ENCODE measurements at places on chromosomes 7 and 10. TPM values are rescaled to one million over a fixed set of nuclear protein-coding genes. Genes with fewer than 3 reads are reported as not detected.
A peak's percentile ranks its signal among the peaks of the same experiment; 100 is the strongest.

Gene GRID1
- polyA plus RNA-seq: 0.46 TPM

Gene UNCX
- polyA plus RNA-seq: 0.07 TPM

Gene MKI67
- 3.9 TPM for polyA plus RNA-seq

Gene CCDC7
- polyA plus RNA-seq: 2.7 TPM

Gene TRUB1
- 12.1 TPM for polyA plus RNA-seq

Gene ANKRD61
- polyA plus RNA-seq: 0.21 TPM

DNA sequence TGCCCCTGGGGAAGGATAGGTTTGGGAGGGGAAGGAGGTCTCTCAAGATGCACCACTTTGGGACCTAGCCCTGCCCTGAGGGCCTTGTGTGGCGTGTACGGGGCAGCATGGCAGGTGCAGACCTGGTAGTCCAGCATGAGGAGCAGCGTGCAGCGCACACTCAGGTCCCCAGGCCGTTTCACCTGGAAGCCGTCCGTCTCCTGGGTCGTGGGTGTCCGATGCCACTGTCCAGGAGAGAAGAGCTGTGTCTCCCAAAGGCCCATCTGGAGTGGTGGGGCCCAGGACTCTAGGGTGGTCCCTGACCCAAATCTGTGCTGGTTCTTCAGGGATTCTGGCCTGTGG is 6.8 kb downstream of the SMARCD3 start:
- H3K27me3 ChIP-seq: peaks cover 22% of the 10 kb centered on the region
- H3K4me1 ChIP-seq: peaks cover 22% of the 10 kb centered on the region
- H3K4me3 ChIP-seq: no peak overlapping the region

- DNase-seq: no peak
- H3K27ac ChIP-seq: no peak overlapping the region
- no peak overlapping the region for H3K4me3 ChIP-seq
- H3K36me3 ChIP-seq: peaks cover 13% of the 10 kb centered on the region
These were observed 20.8 kb downstream of the ACSM6 start for GRCh38 chr10:95214793-95215192.

GRCh38 chr7:29459589-29459988 is 104.0 kb upstream of the PRR15 start:
- no peaks in the 10 kb centered on the region for H3K36me3 ChIP-seq
- DNase-seq: no peak
- no peak overlapping the region for H3K27ac ChIP-seq
- H3K4me1 ChIP-seq: no peaks in the 10 kb centered on the region
- no peak overlapping the region for H3K4me3 ChIP-seq
- no peaks in the 10 kb centered on the region for H3K27me3 ChIP-seq

GRCh38 chr10:99849536-99849935 is 67.1 kb downstream of the ABCC2 start:
- peaks cover 6% of the 10 kb centered on the region for H3K4me1 ChIP-seq
- H3K36me3 ChIP-seq: no peaks in the 10 kb centered on the region
- H3K4me3 ChIP-seq: no peak overlapping the region
- DNase-seq: no peak

DNA sequence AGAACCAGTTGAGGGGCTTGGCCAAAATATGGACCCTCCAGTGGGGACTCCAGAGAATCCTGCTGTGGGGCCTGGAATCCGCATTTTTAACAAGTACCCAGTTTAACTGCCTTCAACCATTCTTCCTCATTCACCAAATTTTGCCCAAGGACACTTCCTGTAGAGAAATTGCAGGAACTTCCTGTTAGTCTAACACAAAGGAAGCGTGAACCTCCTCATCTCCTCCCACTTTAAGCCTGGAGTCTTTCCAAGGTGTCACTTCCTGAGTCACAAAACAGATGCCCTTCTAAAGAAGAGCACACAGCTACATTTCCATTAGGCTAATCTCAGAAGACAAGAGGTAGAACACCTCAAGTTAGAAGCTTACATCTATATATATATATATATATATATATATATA is 188.4 kb downstream of the PPP1R17 start:
- no peak overlapping the region for H3K27ac ChIP-seq
- no peaks in the 10 kb centered on the region for H3K36me3 ChIP-seq
- no peaks in the 10 kb centered on the region for H3K4me1 ChIP-seq
- H3K27me3 ChIP-seq: no peaks in the 10 kb centered on the region
- no peak overlapping the region for H3K4me3 ChIP-seq

DNA sequence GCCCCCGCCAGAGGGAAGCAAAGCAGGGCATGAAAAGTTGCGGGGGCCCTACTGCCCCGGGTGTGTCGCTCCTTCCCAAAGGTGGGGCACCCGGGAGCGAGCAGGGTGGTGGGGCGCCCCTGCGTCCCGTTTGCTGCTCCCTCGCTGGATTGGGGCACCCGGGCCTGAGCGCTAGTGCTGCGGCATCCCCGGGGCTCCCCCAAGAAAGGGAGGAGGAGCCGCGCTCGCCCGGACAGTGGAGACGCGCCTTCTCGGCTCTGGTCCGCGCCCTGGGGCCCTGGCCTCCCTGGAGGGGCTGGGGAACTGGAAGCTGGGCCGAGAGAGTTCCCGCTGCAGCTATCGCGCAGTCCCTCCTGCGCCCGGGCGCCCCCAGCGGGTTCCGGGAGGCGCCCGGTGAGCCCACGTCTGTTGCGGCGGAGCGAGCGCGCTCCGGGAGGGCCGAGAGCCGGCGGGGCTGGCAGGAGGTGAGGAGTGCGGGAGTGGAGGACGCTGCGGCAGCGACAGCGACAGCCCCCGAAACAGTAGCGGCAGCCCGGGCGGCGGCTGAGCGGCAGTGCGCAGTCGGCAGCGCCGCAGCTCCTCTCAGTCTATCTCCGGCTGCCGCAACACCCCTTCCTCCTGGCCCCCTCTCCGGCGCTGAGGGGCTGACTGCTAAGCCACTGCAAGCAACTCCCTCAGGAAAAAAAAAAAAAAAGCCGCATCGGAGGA is 504 bp upstream of the BMPER start:
- H3K27me3 ChIP-seq: peaks cover 34% of the 10 kb centered on the region
- H3K4me3 ChIP-seq: peak overlapping the region; percentile 38
- no peak overlapping the region for H3K27ac ChIP-seq
- no peaks in the 10 kb centered on the region for H3K36me3 ChIP-seq
- H3K4me1 ChIP-seq: no peaks in the 10 kb centered on the region

DNA sequence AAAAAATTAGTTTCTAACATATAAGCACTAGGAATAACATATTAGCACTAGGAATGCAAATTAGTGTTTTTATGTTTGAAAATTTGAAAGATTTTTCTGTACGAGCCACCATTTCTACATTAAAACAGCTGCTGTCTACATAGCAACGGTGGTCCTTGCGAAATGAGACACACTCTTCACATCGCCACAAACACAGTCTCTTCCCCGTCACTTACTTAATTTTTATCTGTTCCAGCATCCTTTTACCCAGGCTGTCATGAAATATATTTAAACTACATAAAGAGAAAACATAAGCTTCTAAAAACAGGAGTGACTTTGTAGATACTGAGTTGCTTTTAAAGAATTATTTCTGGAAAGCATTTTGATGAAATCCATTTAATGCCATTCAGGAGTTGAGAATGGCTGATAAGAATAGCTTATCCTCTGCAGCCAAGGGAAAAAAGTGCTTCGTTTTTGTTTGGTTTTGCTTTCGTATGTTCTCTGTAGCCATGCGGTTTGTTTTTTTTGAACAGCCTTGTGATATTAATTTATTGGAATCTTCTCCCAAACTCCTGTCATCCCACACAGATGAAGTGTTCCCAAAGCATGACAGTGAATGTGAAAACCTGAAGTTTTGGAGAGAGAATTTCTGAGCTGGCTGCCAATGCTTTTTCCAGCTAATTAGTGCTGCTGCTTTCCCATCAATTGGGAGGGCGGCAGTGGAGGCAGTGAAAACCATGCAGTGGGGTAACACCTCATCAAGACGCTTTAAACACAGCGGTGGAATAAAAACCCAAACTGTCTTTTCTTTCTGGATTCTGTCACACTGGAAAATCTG is 603.7 kb upstream of the ADARB2 start:
- H3K4me1 ChIP-seq: no peaks in the 10 kb centered on the region
- no peak overlapping the region for H3K4me3 ChIP-seq
- no peaks in the 10 kb centered on the region for H3K36me3 ChIP-seq
- H3K27ac ChIP-seq: no peak overlapping the region

DNA sequence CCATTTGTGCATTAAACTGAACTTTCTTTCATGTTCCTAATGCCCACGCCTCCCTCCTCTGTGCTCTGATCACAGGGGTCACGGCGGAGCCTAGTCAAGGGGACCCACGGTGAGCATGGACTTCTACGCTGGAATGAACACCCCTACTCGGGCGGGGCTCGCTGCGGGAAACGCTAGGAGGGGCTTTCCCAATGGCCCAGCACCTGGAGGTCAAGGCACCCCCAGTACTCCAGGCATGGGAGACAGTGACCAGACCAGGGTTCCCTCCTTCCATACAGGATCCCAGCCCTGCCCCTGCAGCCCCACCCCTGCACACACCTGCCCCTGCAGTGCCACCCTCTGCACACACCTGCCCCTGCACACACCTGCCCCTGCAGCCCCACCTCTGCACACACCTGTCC is 27.1 kb upstream of the NKX6-2 start:
- H3K4me3 ChIP-seq: no peak overlapping the region
- no peaks in the 10 kb centered on the region for H3K4me1 ChIP-seq
- H3K27ac ChIP-seq: no peak overlapping the region
- H3K27me3 ChIP-seq: no peaks in the 10 kb centered on the region

DNA sequence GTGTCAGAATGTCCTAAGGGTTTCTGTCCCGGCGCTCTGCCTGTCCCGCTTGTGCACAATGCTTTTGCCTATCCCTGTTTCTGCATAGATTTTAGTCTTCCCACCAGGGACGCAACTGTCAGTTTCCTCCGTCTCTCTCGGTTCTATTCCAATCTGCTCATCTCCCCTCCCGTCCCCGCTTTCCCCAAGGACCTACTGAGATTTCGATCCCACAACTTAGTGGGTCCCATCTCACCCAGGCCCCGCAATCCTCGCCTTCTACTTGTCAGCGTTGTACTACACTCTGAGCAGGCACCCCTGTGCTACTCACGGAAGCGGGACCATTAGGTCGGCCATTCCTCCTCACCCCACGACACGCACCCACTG is 519 bp upstream of the ZNF655 start:
- H3K4me3 ChIP-seq: peak overlapping the region; percentile 100
- peak overlapping the region; percentile 99 for H3K27ac ChIP-seq
- no peak for DNase-seq
- peaks cover 29% of the 10 kb centered on the region for H3K4me1 ChIP-seq
- no peaks in the 10 kb centered on the region for H3K27me3 ChIP-seq

DNA sequence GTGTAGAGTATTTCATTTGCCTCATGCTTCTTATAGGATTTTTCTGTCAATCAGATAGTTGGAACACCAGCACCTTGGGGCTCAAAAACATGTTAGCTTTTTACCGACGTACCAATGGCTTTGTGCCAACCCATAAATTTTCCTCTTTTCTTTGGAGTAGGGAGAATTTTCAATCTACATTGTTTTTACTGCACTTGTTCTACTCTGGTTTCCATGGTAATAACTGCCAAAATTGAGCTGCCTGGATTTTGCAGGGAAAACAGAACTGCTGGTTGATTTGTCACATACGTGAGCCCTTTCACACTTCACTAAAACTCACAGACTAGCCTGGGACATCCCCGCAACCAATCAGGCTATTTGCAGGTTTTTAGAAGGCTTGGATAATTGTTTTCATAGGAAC is 189.7 kb downstream of the ARHGAP21 start:
- H3K27me3 ChIP-seq: no peaks in the 10 kb centered on the region
- no peaks in the 10 kb centered on the region for H3K36me3 ChIP-seq
- no peak overlapping the region for H3K27ac ChIP-seq
- no peak for DNase-seq
- H3K4me1 ChIP-seq: no peaks in the 10 kb centered on the region
- no peak overlapping the region for H3K4me3 ChIP-seq

- no peak overlapping the region for H3K27ac ChIP-seq
- H3K27me3 ChIP-seq: no peaks in the 10 kb centered on the region
- H3K4me3 ChIP-seq: no peak overlapping the region
These were observed 197.1 kb upstream of the CXCL12 start for GRCh38 chr10:44581996-44582395.

DNA sequence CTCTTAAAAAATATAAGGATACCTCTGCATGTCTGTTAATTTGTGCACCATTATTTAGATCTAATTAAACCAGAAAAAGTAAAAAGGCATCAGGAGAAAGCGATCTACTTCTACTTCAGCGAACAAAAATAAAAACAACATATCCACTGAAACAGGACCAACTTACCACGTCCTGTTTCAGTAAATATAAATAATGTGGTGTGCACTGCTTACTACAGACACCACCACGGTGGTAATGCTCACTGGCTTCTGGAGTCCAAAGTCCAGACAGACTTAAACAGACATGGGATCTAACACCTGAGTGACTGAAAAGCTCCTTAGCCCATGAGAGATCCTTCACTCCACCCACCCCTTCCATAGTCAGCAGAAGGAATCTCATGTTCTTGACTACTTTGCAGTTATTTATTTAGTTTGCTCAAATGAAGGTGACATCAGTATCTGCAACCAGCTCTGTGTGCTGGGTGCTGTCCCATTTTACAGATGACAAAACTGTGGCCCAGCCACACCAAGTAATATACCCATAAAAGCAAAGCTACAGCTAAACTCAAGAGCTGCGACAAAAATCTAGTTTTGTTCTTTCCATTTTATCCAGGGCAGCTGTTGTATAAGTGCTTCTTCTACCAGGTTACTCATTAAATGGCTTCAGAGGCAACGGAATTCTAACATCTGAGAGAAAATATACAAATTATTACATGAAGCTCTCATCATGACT is 62.1 kb upstream of the NCAPG2 start:
- H3K36me3 ChIP-seq: peaks cover 32% of the 10 kb centered on the region
- H3K4me1 ChIP-seq: no peaks in the 10 kb centered on the region
- no peak overlapping the region for H3K4me3 ChIP-seq
